GM23338 (cell line): ENCODE measurements at places on chromosomes 3 and 15.

DNA sequence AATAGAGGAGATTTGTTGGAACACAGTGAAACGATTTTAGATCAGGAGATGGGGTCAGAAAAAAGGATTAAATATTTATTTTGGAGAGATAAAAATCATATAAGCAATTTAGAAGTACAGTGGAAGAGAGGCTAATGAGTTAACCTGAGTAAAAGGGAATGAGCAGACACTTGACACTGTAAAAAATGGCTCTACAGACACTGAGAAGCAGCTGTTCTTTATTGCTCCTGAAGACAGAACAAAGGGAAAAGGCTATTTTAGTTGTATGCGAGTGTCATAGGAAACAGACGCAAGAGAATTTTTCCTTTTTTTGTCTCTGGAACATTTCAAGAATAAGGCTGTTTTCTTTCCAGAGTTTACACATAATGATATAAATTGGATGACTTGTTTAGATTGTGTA, 34.3 kb downstream of the ASTE1 start:
- no peak for DNase-seq

DNA sequence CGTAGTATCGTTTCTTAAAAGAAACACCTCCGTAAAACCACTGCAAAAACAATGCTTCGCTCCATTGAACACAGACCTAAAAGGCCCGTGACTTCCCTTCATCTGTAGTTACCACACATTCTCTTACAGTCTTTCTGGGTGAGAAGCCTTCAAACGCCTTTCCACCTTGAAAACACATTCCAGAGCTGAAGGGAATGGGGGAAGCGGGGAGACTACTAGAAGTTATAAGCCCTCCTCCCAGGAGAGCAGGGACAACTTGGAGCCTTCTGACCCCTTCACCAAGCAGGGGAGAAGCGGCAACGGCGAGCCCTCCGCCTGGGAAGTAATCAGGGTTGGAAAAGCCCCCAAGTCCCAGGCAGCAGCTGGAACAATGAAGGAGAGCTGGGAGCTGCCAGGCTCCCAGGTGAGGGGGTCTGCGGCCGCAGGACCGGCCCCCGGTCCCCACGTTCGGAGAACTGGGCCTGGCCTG, 461 bp downstream of the SECISBP2L start:
- DNase-seq = peak; percentile 74

DNA sequence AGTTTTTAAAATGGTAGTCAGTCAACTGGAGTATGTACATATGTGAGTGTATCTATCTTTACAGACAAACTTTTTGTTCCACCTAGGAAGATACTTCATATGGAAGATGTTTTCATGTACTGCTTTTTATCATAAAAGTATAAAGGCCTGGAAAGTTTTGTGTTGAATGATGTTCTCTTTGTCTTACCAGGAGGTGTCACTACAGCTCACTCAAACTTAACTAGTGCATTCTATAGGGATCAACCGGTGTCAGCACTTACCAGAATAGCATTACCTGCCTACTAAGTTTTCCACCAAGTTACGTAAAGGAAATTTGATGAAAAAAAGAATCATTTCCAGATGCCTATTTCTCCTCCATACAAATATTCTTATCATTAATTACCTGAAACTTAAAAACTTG, 522.6 kb upstream of the SEMA6D start:
- DNase-seq = peak; percentile 59

- DNase-seq = no peak
Measured at GRCh38 chr3:115652738-115653137, 29.4 kb downstream of the GAP43 start.

GRCh38 chr3:77459926-77460325, 420.0 kb downstream of the ROBO2 start:
- DNase-seq = no peak

DNA sequence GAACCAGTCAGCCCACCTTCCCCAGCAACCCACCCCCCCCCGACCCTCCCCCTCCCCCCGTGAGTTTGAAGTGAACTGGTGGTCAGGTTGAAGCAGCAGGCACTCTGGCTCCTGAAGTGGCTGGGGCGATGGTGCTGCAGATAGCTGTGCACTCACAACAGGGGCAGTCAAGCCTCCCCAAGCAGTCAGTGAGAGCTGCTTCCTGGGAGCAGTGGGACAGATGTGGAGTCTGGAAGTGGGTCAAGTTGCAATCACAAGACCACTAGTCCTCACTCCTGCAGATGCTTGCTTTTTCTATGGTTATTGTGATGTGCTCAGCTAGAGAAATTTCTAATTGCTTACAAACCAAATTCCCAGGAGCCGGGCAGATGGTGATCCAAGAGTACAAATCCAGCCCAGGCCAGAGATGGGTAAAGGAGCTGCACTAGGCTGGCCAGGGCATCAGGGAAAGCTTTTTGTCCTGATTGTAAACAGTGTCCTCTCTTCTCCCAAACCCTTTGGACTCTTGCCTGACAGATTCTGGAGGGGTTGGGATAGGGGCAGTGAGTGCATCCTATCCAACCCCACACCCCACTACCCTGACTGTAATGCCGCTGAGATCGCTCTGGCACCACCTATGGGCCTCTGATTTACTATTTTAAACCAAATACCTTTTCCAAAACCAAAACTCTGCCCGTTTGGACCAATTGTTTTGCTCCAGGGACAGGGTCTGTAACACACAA, 9.8 kb upstream of the CLPX start:
- DNase-seq = peak; percentile 27

DNA sequence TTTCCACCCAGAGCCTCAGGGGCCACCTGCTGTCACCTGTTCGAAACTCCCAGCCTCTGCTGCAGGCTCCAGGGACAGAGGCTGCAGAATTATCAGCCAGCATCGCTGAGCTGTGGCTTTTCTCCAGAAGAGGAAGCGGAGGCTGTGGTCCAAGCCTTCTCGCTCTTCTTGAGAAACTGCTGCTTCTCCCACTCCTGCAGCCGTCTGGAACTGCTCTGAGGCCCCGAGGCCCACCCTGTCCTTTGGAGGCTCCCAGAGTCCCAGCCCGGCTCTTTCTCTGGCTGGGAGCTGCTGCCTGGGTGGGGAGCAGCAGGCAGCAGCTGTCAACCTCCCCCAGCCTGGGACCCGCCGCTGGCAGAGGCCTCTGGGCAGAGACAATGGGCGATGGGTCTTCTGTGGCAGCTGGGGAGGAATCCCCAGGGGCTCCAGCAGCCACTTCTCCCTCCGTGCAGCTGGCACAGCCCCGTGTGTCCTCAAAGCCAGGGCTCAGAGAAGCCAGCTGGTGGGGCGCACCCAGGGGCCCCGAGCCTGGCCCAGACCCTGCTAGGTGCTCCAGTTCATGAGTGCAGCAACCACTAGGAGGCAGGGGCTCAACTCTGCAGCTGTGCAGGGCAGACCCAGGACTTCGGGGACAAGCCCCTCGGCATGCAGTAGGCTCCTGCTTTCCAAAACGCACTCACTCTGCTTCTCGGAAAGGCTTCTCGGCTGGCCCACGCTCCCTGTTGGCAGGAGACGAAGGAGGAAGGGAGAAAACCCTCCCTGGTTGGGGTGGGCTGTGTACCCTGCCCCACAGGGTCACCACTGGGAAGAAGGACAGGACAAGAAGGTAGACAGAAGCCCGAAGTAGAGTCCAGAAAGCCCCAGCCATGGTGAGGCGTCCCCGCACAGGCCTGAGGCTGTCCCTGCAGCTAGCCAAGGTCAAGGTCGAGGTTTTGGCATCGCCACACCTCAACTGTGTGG, 49.9 kb upstream of the FURIN start:
- peak; percentile 65 for DNase-seq

- no peak for DNase-seq
Measured at GRCh38 chr3:189851682-189852081, 220.5 kb downstream of the TP63 start.

GRCh38 chr15:66862940-66863335, 160.9 kb downstream of the SMAD6 start:
- peak; percentile 85 for DNase-seq

DNA sequence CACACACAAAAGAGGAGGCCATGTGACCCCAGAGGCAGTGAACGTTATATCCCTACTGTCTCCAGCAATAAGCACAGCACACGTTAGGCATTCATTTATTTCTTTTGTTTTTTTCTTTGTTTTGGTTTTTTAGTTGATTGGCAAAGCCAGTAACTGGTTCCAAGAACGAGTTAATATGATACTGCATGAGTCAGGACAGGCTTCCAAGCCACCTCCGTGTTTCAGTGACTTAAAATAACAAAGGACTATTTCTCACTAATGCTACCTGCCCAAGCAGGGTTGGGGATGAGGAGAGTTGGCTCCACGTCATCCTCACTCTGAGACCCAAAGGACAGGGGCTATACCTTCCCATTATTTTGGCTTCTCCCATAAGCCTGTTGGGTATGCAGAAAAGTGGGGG, 130.5 kb downstream of the ST8SIA2 start:
- no peak for DNase-seq

GRCh38 chr15:31157644-31158069, 56.1 kb upstream of the TRPM1 start:
- no peak for DNase-seq

GRCh38 chr3:47533481-47533880, 20.0 kb upstream of the ELP6 start:
- no peak for DNase-seq

- no peak for DNase-seq
Measured at GRCh38 chr3:60652829-60653228, 598.4 kb downstream of the FHIT start.

DNA sequence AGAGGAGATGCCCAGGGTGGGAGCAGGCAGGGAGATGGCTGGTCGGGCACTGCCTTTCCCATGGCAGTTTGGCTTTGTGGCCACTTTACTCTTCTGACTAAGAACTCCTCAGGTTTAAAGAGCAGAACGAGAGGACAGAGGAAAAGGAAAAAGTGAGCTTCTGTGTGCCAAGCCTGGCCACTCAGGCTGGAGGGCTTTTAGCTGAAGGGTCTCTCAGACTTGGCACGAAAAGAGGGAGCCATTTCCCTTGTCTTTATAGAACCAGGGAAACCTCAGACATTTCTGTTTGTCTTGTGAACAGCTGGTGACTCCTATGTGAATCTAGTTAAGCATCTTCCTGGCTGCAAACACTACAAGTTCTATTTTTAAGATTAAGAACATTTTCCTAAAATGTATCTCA, 23.3 kb upstream of the PSMD6 start:
- DNase-seq = no peak

GRCh38 chr15:52858782-52859176, 68.6 kb upstream of the ONECUT1 start:
- no peak for DNase-seq

- DNase-seq = no peak
Measured at GRCh38 chr3:74676-75243, 121.8 kb upstream of the CHL1 start.

DNA sequence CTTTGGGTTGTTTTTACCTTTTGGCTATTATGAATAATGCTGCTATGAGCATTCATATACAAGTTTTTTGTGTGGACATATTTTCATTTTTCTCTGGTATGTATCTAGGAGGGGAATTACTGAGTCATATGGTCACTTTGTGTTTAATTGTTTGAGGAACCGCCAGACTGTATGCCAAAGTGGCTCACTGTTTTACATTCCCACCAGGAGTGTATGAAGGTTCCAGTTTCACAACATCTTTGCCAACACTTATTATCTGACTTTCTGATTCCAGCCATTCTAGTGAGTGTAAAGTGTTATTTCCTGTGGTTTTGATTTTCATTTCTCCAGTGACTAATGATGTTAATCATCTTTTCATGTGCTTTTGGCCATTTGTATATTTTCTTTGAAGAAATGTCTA, 51.8 kb downstream of the CMTM7 start:
- no peak for DNase-seq

DNA sequence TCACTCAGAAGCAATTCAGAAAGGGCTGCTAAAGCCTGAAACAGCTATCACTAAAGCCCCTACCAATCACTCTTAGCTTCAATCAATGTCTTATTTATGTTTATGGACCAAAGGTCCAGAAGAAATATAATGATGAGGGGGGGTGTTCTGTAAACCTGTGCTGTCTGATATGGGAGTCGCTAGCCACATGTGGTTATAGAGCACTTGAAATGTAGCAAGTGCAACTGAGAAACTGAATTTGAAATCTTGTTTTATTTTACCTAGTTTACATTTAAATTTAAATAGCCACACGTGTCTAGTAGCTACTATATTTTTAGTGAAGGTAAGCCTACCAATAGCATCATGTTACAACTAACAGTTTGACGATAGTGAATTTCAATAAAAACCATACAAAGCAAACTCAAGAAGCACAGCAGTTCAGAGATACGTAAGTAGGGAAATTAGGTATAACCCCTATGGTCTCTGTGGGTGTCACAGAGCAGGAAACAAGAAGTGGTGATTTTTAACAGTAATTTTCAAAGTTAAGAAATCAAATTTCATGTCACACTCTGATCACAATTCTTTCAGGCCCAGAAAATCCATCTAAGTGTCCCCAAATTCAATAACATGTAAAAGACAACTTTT, 3.6 kb downstream of the POU1F1 start:
- no peak for DNase-seq

DNA sequence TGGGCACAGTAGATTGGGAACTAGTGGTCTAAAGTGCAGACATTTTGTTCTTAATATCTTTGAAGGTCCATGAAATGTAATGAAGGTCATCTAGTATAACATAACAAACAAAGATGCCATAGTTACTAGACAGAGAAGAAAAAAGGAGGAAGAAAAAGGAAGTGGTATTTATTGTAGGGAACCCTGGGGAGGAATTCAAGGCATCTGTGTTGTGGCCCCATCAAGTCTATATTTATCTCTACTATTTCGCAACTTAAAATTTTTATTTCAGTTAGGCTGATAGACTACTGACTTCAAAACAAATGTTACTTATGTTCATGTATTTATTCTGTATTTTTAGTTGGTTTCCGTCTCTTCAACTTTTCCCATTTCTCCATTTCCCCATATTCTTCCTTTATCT, 48.9 kb upstream of the ZDHHC23 start:
- no peak for DNase-seq

GRCh38 chr3:165770781-165771180, 66.4 kb downstream of the BCHE start:
- no peak for DNase-seq

- DNase-seq = no peak
Measured at GRCh38 chr15:82737975-82738374, 28.3 kb upstream of the AP3B2 start.

DNA sequence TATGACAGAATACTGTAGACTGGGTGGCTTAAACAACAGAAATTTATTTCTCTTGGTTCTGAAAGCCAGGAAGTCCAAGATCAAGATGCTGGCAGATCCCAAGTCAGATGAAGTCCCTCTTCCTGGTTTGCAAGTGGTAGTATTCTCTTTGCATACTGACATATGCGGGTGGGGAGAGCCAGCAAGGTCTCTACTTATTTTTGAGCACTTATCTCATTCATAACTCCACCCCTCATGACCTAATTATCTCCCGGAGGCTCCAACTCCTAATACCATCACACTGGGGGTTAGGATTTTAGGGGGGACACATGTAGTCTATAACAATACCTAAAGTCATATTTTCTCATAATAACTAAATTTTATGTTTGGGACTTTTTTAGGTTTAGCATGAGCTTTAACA, 65.3 kb downstream of the BLM start:
- DNase-seq = no peak

GRCh38 chr3:21292971-21293370, 458.0 kb downstream of the ZNF385D start:
- DNase-seq = no peak

- no peak for DNase-seq
Measured at GRCh38 chr15:89836267-89837133, 21.8 kb upstream of the ANPEP start.
